NCI-H446 treated with DMSO at 0.1 percent for 48 hours (cell line): ENCODE measurements at places on chromosomes 12 and 14.

GRCh38 chr14:69468949-69469348 is 15.6 kb upstream of the PLEKHD1 start:
- DNase-seq, result no peak

GRCh38 chr12:26711569-26711968 is 121.4 kb downstream of the ITPR2 start:
- no peak for DNase-seq

- peak; percentile 0 for DNase-seq
These were observed 40.0 kb downstream of the SCN8A start for GRCh38 chr12:51630986-51631385.

GRCh38 chr14:73591690-73592449 is at the start of gene ACOT4:
TSS of gene ACOT4 (plus strand) at chr14:73591873. CDS start at chr14:73591960, 87 bp downstream.
- no peak for DNase-seq

- no peak for DNase-seq
These were observed 44.2 kb downstream of the SOCS2 start for GRCh38 chr12:93616584-93617101.

GRCh38 chr12:49548822-49549648 is 10.2 kb downstream of the KCNH3 start:
- DNase-seq, result no peak

DNA sequence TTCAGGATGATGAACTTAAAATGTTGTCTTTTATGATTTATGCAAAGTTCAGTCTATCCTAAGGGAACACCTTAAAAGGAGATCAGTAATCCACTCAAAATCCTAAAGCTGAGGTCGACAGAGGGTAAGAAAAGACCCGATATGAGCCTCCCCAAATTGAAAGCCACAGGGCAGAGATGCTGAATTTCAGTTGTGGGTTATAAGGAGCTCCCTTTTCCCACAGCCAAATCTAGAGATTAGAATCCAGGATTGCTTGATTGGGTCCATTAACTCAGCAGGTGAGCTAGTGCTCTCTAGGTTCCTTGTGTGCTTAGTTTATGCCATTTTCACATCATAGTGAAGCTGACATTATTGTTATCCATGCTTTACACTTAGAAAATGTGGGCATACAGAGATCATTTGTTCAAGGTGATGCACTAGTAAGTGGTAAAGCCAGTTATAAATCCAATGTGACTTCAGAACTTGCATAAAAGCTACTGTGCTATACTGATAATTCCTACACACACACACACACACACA is 417.5 kb downstream of the TMEM117 start:
- no peak for DNase-seq

- no peak for DNase-seq
These were observed 404.2 kb downstream of the DAD1 start for GRCh38 chr14:22184830-22185168.

GRCh38 chr12:24921251-24922038 is 27.5 kb downstream of the BCAT1 start:
- no peak for DNase-seq

DNA sequence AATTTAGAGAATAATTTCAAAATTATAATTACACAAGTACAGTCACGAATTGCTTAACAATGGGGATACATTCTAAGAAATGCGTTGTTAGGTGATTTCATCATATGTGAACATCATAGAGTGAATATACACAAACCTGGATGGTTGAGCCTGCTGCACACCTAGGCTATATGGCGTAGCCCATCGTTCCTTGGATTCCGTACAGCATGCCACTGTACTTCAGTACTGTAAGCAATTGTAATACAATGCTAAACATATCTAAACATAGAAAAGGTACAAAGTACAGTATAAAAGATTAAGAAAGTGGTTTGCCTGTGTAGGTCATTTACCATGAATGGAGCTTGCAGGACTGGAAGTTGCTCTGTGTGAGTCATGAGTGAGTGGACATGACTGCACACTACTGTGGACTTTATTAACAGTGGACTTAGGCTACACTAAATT is 286.2 kb downstream of the CACNA1C start:
- no peak for DNase-seq

DNA sequence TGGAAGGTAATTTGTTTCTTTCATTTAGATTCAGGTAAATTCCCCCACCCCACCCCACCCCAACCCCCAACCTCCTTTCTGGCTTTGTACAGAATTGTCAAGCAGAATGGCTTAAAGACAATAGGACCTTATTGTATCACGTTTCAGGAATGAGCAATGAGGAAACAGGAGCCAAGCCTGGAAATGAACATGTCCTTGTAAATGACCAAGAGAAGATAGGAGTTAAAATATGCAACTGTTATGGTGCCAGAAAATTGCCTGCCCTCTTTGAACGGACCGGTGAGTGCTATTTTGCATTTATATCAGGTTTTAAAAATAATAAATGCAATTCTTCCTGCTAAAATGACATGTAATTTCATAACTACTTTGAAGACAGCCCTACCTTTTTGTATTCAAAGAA is 141.6 kb upstream of the PELI2 start:
- no peak for DNase-seq

DNA sequence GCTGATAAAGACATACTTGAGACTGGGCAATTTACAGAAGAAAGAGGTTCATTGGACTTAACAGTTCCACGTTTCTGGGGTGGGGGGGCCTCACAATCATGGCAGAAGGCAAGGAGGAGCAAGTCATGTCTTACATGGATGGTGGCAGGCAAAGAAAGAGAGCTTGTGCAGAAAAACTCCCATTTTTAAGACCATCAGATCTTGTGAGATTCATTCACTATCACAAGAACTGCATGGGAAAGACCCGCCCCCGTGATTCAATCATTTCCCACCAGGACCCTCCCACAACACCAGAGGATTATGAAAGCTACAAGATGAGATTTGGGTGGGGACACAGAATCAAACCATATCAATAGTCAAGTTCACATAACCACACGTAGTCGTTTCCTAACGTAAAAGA is 85.5 kb downstream of the USP15 start:
- DNase-seq, result no peak

DNA sequence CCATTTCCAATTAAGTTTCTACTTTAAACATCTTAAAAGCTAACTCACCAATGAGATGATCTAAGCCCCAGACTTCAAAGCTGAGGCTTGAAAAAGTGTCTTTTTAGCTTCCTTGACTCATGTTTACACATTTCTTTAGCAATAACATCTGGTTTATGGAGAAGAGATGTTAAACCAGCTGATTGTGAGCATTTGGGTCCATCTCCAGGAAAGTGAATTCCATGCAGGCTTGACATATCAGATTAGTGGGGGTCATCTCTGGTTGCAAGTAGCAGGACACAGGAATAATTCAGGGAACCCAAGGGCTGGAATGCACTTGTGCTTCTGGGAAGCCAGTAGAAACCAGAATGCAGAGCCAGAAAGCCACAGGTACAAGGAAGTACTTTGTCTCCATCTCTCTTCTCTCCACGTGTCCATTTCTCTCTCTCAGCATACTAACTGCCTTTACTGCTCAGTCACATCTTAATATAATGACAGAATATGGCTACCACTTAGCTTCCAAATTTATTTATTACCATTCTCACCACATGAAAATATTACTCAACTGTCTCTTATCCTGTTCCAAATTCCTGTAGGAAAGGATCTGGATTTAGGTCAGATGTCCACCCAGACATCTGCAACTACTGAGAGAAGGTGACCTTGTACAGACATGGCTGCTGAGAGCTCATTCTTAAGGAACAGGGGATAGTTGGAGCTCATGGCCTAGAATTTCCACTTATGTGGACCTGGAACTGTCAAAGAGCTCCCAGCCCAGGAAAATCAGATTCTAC is 104.4 kb downstream of the SCN8A start:
- DNase-seq, result no peak

DNA sequence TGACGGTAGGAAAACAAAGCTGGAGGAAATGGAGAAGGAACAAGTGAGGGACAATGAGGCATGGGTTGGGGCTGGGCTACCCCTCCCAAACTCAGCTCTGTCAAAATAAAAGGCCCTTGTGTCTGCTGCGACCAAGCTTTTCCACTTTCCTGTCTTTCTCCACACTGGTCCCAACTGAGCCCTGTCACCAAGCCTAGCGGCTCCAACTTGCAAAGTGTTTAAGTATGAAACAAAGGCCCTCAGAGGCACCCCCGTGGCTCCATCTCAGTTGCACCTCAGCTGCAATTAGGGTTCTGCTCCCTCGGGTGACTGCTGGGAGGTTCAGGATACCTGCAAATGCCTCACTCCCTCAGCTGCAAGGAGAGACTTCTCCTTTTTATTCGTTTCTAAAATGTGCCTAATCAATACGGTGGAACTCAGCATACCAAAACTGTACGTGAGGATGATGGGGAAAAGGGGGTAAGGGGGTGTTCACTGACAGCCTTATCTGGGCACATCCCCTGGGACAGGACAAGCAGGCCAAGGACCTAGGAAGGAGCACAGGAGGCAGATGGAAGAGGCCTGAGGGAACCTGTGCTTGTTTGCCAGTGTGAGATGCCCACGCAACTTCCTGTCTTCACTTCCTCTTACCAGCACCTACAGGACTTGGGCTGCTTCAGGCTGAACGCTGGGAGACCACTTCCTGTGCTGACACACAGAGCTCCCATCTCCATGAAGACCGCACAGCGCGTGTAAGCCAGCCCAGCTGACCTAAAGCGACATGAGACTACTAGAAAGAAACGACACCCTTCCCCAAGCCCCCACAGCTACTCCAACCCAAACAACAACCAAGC is 8.9 kb downstream of the VAMP1 start:
- no peak for DNase-seq

DNA sequence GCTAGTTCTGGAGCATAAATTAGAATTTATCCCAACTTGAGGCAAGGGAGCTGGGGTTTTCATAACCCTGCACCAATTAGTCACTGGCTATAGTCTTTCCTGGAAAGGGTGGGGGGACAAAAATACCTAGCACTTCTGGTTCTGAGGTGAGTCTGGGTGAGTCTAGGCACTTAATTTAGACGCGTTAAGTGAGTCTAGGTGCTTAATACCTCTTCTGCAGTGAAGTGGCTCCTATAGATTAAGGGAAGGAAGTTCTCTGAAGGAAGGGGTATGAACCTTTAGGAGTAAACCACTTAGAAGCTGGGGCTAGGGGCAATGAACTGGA is 251.7 kb downstream of the EFCAB11 start:
- no peak for DNase-seq

DNA sequence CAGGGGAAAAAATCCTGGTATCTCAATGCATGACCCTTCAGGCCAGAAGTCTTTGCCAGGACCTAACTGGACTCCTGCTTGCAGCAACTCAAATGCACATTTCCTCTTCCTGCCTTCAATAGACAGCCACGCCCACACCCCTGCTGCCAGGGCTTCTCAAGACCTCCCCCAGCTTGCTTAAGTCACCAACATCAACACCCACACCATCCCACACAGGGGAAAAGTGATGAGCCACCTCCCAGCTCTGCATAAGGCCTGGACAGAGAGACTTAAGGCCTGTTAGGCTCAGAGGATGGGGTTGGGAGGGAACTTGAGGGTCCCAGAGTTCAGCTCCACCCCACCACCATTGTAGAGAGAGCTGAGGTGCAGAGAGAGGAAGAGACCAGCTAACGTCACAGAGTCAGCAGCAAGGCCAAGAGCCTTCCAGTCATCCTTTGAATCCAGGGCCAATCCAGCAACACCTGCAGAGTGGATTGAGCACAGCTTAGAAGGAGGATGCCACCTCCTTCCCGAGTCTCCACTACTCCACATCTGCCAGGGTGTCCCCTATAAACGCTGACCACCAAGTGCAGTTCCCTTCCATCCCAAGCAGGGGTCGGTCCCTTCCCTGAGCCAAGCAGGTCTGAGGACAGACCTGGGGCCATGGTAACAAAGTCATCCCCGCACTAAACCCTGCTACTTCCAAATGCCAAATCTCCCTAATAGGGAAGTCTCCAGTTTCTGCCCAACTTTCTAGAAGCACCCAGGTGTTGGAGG is 50.0 kb downstream of the KDM2B start:
- DNase-seq, result no peak

DNA sequence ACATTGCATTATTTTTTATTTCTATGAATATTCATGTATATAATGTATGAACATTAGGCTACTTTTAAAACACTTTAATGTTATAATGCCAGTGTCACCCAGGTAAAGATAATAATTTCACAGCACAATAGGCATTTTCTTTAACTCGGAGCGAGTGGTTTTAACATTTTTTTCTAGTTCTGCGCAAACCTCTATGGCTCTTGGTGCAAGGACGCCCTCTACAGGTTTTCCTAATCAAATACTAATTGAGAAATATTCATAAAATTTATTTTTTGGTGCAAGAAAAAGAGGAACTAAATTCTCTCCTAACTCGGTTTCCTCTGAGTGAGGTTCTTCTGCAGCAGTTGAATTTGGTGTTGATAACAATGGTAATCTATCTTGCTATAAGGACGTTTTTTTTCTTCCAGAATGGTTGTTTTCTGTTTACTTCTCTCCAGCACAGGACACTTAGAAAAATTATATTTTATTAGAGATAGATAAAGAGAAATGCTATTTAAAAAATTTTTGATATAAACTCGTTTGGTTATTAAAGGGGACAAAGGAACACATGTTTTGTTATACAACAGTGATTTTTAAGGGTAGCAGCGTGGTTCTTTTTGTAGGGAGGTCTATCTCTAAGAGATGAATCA is 2.4 kb upstream of the WIF1 start:
- peak; percentile 2 for DNase-seq

- DNase-seq, result no peak
These were observed 7.8 kb upstream of the MTERF2 start for GRCh38 chr12:106994579-106995220.

- peak; percentile 2 for DNase-seq
These were observed 29.2 kb upstream of the WSCD2 start for GRCh38 chr12:108099778-108100489.

GRCh38 chr12:108257004-108257403 is 82.1 kb downstream of the CMKLR1 start:
- no peak for DNase-seq

DNA sequence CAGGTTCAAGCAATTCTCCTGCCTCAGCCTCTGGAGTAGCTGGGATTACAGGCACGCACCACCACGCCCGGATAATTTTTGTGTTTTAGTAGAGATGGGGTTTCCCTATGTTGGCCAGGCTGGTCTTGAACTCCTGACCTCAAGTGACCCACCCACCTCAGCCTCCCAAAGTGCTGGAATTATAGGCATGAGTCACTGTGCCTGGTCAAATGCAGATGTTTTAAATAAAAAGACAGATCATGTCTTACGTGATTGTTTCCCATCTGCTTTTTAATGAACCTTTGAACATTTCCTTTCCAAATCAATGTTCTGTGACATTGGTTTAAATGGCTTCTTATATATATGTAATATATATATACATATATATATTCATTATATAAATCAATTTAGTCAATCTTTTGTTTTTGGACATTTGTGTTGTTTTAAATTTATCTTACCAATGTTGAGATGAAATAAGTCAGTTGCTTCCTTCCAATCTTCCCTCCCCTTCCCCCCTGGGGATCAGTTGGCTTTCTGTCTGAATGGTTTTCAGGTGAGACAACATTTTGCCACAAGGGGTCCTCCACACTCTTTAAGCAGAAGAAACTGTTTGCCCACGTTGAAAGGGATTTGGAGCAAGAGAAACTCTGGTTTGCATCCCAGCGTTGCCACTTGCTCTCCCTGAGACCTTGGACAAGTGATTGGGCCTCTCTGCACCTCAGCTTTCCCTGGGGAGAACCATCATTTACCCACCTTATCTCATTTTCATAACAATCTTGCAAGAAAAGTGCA is 47.6 kb upstream of the RBM19 start:
- DNase-seq, result no peak
